ENCODE measurements at places on chromosomes 11 and 22.

DNA sequence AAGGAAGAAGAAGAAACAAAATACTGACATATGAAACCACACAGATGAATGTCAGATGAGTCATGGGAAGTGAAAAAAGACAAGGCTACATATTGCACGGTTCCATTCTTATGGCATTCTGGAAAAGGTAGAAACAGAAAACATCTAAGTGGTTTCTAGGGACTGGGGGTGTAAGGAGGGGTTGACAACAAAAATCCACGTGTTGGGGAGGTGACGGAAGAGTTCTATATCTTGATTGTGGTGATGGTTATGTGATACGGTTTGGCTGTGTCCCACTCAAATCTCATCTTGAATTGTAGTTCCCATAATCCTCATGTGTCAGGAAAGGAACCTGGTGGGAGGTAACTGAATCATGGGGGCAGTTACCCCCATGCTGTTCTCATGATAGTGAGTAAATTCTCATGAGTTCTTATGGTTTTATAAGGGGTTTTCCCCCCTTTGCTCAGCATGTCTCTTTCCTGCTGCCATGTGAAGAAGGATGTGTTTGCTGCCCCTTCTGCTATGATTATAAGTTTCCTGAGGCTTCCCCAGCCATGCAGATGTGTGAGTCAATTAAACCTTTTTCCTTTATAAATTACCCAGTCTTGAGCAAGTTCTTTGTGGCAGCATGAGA is 6.4 kb upstream of the ARFGAP3 start:
- peak; percentile 23 for DNase-seq

DNA sequence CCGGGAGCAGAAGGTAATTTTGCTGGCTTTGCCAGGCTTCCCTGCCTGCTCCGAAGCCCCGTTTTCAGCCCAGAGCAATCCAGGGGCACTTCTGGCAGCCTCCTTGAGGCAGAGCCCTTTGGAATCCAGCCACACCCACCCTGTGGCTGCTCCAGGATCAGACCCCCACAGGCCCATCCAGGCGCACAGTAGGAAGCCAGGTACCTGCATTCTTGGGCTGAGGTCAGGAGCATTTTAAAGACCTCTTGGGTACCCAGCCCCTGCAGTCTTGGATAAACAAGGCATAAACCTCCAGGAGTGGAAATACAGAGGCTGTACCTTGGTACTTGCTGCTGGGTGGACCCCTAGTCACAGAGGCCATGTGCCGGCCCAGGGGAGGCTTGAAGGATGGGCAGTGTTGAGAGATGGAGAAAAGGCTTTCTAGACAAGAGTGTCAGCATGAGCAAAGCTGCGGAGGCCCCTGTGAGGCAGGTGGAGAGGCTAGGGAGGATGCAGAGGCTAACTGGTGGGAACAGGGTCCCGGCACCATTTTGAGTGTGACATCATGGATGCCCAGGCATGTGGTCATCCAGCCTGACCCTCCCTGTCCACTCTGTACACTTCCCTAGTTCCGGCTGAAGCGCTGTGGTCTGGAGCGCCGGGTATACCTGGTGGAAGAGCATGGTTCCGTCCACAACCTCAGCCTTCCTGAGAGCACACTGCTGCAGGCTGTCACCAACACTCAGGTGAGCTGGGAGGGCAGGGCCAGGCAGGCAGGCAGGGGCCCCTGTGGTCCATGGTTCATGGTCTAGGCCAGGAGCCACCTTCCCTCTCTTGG is 3.9 kb downstream of the MUS81 start:
- no peak for DNase-seq

DNA sequence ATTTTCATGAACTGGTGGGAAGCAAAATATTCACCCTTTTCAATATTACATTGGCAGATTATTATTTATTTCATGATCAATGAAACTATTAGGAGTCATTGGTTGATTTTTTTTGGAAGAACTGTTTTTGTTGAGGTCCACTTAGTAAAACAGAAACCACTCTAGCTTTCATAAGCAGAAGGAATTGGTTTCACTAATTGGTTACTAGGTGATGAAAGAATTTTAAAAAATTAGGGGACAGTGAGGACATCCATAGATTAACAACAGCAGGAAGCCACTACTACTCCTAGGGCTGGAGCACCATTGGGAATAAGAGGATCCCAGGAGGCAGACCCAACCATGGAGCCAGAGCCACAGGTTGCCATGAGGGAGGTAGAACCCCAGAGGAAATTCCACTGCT is 74.4 kb upstream of the KCNA4 start:
- DNase-seq, result no peak

- DNase-seq, result no peak
Measured at GRCh38 chr11:19220903-19221724, 19.3 kb upstream of the CSRP3 start.

DNA sequence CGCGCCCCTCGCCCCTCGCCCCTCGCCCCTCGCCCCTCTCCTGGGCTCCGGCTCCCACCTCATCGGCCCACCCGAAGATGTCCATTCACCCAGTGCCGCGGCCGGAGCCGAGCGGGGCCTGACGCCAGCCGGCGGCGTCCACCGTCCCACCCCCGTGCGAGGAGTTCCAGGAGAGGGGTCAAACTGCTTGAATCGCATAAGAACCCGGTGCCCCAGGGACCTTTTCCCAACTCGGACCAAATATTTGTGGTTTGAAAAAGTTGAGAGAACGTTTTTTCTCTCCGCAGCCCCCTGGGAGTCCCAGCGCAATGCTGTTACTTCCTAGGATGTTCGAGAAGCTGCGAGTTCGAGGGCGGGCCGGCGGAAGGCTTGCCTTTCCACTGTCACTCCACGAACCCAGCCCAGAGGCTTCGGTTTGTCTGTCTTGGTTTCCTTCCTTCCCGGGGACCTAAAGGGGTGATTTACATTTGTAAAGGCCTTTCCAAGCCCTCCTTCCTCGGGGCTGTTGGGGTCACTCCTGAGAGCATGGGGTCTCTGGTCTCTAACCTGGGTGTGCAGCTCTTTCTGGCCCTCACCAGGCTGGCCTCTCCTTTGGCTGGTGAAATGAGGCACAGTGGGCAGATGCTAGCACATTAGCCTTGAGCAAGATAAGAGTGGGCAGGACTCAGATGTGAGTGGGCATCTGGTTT is 38.0 kb downstream of the ETS1 start:
- no peak for DNase-seq

DNA sequence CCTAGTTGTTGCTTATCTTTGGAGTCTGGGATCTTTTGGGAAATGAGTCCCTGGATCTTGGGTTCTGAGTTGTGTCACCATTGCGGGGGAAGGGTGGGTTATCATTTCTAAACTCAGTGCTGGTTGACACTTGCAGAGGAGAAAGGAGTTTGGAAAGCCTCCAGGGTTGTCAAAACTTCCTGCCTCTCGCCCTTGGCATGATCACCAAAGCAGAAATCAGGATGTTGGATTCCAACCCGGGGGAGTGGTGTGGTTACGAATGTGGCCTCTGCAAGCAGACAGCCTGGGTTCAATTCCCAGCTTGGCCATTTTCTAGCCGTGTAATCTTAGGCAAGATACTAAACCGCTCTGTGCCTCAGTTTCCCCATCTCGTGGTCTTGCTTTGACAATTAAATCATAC is 24.3 kb downstream of the CD6 start:
- no peak for DNase-seq

DNA sequence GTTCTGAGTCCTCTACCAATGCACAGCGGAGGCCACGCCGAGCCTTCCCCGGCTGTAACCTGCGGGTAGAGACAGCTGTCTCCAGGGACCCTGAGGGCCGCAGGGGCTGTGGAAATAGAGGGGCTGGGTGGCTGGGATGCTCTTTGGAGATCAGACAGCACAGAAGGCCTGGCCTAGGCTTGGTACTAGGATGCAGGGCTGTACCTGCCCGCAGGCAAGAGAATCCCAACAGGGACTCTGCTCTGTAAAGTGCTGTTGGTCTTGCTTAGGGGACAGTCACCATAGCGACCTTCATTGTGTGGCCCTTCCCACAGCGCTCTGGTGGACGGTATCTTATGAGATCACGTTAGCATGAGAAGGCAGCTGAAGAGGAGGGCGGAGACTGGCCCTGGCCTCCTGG is 11.3 kb upstream of the KCNJ5 start:
- no peak for DNase-seq

DNA sequence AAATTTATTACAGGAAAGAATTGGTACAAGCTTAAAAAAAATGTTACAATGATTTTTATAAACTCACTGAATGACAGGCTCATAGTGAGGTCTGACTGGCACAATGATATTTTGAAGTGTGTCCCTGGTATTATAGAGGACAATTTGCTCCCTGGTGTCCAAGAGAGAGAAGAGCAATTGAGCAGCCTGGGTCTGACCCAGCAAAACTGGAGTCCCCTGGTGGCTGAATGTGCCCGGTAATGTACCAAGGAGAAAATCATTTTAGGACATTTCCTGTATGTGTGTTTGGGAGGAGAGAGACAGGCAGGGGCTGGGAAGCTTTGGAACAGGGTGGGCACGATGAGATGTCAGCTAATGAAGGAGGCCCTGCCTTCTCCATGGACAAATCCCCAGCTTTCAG is 125.3 kb downstream of the APOL5 start:
- DNase-seq, result no peak

GRCh38 chr11:80417681-80418080 is 976.9 kb upstream of the TENM4 start:
- no peak for DNase-seq

GRCh38 chr11:113578033-113578380 is 102.8 kb upstream of the DRD2 start:
- DNase-seq, result no peak

- no peak for DNase-seq
Measured at GRCh38 chr11:80733790-80734189, 1293.0 kb upstream of the TENM4 start.

All from activated CD4-positive, alpha-beta T cell treated with anti-CD3 and anti-CD28 coated beads, Interleukin-2, amount 10 ng/mL, durations not matched to agents 7 days and 5 days (primary cell).